Activated T-cell treated with anti-CD3 and anti-CD28 coated beads, Interleukin-2, amount 50 U/mL, for 4 hours (primary cell): ENCODE measurements at places on chromosomes 3 and 15. TPM values are rescaled to one million over a fixed set of nuclear protein-coding genes. Genes with fewer than 3 reads are reported as not detected.

Gene ZNF280D
- 15.3 TPM for total RNA-seq

- no peak for DNase-seq
Measured at GRCh38 chr3:119570229-119570628, 9.1 kb upstream of the ADPRH start.

- no peak for DNase-seq
Measured at GRCh38 chr3:63450023-63450422, 171.9 kb downstream of the SYNPR start.

DNA sequence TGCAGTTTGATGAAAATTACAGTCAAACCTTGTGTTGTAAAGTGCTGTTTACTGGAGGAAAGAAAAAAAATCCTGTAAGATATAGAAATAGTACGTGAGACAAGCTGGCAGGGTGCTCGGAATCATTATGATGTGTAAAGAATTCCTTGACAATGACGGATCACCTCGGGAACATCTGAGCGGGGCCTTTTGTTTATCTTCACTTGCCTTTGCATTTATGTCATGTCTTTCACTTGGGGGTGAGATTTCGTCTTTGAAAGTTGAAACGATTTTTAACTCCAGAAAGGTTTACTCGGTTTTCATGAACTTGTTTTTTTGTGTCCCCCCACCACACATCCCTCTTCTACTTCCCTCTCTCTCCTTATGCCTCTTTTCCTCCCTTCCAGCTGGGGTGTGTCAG is 128.3 kb upstream of the VEPH1 start:
- DNase-seq = no peak

Gene MYO5C
- 0.40 TPM for total RNA-seq

Gene TMEM212
- not detected for total RNA-seq

DNA sequence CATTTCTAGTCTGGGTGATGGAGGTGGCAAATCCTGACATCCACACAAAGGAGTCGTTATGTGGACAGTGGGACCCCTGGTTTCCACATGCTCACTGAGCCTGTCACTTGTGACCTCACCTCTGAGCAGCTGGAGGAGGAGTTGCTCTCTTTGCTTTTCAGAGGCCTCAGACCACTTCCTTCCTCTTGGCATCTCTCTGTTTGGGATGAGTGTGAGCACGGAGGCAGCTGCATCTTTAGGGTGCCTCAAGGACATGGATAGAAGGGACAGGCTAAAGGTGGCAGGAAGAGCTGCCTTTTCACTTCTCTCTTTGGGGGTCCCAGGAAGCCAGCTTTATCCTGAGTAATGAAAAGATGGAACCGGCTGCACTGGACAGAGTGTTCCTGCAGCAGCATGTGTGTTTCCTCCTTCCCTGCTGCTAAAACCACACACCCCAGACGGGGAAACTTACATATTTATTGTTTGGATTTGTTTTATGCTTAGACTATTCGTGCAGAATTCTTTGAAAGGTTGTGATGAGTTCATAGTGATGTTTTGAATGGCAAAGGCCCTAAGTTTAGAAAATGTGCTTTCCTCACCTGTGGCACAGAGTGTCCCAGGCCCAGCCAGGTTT is 31.8 kb downstream of the GPR171 start:
- DNase-seq = peak; percentile 10

DNA sequence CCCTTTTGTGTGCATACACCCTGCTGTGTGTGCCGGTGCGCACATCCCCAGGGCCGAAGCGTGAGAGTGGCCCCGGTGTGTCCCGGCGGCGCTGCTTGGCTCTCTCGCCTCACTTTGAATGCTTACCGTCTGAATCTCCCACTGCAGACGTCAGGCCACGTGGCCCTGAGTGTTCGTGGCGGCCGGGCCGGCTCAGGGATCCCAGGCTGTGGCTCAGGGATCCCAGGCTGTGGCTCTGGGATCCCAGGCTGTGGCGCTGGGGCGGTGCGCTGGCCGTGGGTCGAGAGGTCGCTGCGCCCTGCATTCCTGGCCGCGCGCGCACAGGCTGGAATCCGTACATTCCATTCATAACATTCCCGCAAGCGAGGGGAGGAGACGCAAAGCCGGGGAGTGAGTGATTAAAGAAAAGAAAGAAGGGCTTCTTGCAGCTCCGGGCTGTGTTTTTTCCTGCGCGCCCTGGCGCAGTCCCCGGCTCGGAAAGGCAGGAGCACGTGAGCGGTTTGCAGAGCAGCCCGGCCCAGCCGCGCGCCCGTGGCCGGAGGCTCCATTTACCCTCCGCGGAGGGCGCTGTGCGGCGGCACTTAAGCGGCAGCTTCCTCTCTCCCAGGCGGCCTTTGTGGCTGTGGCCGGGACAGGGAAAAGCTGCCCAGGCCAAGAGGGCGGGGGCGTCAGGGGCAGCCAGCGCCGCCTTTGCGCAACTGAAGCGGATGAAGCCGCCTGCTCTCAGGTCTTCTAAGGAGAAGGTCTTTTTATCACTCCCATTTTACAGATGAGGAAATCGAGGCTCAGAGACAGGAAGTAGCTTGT is 87.0 kb upstream of the ALDH1L1 start:
- DNase-seq = no peak

- DNase-seq = no peak
Measured at GRCh38 chr15:58536414-58536813, 104.6 kb downstream of the LIPC start.

DNA sequence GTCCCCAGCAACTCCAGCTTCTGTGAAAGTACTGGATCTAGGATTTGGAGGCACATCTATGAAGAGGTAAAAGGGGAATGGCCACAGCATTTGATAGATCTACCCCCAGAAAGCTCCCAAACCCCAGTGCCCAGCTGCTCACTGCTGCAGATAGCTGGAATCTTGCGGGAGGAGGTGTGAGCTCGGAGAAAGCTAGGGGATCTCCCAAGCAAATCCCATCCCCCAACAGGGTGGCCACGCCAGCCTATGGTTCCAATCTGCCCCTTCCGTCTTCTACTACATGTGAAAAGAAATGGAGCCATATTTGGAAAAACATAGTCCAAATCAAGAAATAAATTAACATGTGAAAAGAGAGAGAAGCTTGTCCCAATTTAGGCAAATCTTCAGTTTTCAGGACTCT is 42.0 kb downstream of the SEMA5B start:
- no peak for DNase-seq

Gene CEP19
- total RNA-seq = 4.3 TPM

GRCh38 chr3:90095811-90096210 is 988.4 kb downstream of the EPHA3 start:
- no peak for DNase-seq

Gene THPO
- total RNA-seq = not detected

- no peak for DNase-seq
Measured at GRCh38 chr3:171401432-171401831, 58.8 kb downstream of the TNIK start.

DNA sequence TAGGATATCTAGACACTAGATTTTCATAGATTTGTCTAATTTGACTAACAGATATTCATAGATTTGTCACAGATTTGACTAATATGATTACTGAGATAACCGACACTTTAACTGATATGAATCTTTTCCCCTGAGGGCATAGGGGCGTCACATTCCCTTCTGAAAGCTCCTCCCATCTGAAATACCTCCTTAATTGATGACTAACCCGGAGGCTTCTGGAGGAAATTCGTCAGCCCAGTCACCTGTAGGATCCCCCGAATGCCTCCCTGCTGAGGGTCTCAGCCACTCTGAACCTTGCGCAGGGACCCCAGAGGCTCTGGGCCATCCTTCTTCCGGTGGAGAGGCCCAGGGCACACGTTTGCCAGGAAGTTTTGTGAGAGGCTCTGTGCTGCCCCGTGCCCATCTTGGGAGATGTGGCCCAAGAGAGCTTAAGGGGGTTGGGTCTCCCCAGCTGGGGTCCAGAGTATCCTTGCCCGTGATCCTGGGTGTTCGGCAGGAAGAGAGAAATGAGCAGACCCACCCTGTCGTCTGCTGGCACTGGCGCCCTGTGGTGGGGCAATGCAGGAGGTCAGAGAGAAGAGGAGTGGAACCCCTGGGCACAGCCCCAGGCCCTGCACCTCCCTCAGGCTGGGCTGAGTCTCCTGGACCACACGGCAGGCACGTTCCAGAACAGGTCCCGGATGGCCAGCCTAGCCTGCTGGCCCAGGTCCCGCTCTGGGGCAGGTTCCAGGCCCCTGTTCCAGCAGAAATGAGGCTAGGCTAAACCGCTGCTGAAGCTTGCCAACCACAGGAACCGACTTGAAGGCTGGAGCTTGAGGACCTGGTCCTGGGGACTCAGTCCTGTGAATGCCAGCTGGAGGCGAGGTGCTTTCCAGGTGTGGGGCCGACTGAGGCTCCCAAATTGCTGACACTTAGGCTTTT is 1.7 kb downstream of the PLA2G4D start:
- DNase-seq = no peak

GRCh38 chr3:53353202-53353601 is 5.9 kb upstream of the DCP1A start:
- DNase-seq = no peak

Gene CSPG4
- total RNA-seq = 0.03 TPM

DNA sequence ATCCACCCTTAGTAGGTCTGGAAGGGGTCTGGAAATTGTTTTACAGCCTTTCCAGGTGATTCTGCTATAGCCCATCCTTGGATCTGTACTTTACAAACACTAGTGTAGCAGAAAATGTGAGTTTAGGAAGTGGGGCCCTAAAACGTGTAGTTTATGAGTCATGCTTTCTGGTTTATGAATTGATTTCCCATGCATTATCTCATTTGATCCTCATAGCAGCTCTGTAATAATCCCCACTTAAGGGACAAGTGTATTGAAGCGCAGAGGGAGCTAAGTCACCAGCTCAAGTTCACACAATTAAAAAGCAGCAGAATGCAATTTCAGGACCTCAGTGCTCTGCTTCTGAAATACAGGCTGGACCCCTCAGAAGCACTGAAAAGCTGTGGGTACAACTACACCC is 22.7 kb upstream of the STARD5 start:
- no peak for DNase-seq

Gene VIPR1
- total RNA-seq = 4.6 TPM

DNA sequence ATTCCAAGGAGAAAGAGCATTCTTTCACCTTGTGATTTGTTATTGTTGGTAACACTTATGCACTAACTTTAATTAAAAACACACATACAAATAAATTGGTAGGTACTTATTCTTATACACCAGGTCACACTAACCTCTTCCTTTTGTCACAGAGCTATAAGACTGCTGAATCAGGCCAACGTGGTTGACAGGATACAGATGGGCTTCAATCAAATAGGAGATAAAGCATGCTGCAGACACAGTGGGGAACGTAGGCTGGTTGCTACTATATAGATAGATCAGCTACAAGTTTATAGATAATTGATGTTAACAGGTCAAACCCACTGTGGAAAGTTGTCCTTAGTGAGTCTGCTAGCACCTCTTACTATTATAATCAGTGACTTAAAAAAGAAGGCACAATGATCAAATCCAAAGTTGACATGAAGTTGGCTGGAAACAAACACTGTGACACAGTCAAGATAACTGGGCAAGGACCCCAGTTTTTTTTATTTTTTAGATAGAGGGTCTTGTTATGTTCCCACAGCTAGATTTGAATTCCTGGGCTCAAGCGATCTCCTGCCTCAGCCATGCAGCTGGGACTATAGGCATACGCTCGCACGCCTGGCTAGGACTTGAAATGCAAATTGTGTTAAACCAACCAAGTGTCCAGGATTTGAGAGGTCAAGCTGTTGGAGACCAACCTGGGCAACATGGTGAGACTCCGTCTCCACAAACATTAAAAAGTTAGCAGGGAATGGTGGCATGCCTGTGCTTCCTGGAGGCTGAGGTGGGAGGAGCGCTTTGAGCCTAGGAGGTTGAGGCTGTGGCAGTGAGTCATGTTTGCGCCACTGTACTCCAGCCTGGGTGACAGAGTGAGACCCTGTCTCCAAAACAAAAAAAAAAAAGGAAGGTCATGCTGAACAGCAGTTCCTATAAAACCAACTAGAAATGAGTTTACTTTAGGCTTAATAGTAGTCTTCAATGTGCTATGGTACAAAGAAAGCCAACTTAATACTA is 97.9 kb upstream of the MEX3B start:
- no peak for DNase-seq

- DNase-seq = no peak
Measured at GRCh38 chr3:41118461-41119390, 80.6 kb upstream of the CTNNB1 start.

- DNase-seq = no peak
Measured at GRCh38 chr15:75058127-75058905, 34.9 kb downstream of the PPCDC start.

- no peak for DNase-seq
Measured at GRCh38 chr15:75043509-75044257, 20.3 kb downstream of the PPCDC start.

DNA sequence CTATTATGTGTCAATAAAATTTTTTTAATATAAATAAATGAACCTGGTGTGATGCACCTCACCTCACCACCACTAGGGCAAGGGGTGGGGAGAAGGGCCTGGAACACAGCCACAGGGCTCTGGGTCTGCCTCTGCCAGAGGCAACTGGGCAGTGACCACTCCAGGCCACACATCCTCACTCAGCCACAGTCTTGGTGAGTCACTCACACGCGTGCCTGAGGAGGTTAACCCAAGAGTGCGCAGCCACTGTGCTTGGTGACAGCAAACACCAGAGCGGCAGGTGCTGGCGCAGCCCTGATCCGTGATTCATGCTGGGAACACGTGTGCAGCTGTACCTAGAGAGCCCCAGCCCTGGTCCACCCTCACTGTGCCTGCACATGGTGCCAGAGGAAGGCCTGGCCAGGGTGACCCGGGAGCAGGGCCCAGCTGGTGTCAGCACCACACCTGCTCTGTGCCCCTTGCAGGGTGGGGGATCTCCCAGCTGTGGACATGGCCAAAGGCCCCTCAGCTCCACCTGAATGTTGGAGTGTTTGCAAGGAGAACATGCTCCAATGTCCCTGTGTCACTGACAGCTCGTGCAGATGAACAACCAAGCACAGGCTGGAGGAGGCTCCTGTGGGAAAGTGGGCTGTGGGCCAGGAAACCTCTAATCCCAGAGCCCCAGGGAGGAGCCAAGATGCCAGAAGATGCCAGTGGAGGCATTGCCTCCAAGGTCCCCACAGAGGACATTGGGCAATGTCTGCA is 2.1 kb downstream of the SLC41A3 start:
- DNase-seq = no peak

Gene ADAMTSL3
- not detected for total RNA-seq

Gene CYP1A2
- total RNA-seq = not detected

DNA sequence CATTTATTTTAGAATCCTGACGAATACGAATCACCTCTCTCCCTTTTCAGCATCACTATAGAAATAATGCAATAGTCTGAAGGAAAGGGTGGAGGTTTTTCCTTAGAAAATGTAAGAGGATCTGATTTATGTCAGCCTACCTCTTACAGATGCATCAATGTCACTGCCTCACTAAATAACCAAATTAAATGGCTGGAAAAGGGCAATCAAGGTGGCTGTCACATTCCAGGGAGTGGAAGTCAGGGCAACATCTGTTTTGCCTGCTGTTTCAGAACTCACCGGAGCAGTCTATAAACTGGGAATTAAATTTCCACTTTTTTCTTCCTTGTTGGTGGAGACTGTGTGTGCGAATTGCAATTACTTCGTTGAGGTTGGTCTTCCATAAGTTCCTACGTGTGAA is 299.3 kb upstream of the PDZRN3 start:
- DNase-seq = no peak

Gene ARNT2
- 0.11 TPM for total RNA-seq

Gene FGD5
- 0.13 TPM for total RNA-seq
